ENCODE measurements at places on chromosomes 12 and 14. TPM values are rescaled to one million over a fixed set of nuclear protein-coding genes. Genes with fewer than 3 reads are reported as not detected.

DNA sequence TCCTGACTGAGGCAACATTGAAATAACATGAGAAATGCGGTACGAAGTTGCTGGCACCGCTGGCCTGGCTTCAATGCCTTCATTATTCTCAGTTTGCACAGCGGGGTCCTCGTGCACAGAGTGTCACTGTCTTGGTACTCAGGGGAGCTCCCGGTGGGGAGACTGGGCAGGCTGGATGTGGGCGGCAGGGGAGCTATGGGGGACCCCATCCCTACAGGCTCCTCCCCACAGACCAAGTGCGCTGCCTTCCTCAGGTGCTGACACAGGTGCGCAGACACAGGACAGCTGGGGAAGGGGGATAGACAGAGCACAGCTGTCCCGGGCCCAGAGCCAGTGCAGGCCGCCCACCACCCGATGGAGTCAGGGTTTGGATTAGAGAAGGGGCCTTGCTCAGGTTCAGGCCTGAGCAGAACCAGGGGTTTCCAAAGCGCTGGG is 270.1 kb downstream of the ADGRD1 start:
- no peak for DNase-seq

DNA sequence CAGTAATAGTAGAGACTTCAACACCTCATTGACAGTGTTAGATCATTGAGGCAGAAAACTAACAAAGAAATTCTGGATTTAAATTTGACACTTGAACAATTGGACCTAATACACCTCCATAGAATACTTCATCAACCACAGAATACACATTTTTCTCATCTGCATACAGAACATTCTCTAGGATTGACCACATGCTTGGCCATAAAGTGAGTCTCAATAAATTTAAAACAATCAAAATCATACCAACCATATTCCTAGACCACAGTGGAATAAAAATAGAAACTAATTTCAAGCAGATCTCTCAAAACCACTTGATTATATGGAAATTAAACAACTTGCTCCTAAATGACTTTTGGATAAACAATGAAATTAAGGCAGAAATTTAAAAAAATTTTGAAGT is 82.3 kb downstream of the SLC38A4 start:
- no peak for DNase-seq

GRCh38 chr12:62701492-62701891 is 233.5 kb downstream of the PPM1H start:
- DNase-seq: no peak

SLC10A1 gene
- total RNA-seq: not detected

DNA sequence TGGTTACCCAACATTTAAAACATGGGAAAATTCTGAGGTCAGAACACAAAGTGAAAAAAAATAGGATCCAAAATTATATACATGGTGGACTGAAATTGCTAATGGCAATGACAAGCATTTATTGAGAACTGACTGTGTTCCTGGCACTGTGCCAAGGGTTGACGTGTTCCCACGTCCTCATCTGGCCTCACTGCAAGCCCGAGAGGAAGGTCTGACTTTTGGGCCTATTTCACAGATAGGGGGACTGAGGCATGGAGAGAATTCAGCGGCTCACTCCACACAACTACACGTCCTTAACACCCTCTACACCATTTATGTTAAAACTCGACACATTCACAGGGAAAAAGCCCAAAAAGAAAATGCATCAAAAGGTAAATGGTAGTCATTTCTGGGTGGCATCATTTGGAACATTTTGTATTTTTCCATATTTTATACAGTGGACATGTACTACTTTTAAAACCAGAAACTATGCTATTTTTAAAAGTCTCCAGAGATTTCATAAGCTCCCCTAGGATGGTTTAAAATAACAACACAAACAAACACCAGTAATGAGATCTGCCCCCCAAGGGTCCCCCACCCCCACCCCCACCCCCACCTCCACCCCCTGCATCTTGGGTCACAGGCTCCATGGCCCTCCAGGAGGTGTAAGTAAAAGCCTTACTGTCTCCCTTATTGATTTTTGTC is 27.7 kb downstream of the CLMN start:
- peak; percentile 61 for DNase-seq

GRCh38 chr14:61555056-61555838 is 140.1 kb upstream of the HIF1A start:
- peak; percentile 83 for DNase-seq

- DNase-seq: no peak
Measured at GRCh38 chr12:124404162-124404784, 109.4 kb downstream of the RFLNA start.

GRCh38 chr12:127642208-127642607 is 624.8 kb upstream of the TMEM132C start:
- no peak for DNase-seq

DNA sequence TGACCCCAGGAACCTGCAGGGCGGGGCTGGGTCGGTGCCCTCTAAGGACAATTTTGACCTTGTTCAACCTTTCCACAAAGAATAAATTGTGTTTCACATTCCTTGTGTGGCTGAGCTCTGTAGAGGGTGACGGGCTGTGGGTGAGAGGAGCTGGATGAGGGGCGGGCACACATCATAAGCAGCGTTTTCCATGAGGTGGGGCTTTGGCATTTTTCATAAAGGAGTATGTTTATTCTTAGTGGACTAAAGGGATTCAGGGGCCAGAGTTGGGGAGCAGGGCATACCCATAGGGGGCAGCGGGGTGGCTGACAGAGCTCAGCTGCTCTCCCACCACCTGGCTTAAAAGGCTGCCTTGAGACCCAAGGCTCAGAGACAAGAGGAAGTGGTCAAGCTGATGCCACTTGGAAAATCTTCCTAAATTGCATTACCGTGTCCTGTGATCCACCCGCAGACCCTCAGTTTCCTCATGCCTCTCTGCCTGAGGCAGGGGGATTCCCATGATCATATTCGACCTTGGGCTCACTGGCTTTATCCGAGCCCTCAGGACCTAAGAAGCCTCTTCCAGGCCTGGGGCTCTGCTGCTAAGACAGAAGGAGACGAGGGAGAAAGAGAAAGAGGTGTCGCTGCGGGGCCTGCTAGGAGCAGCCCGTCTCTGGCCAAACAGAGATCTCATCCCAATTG is 11.4 kb downstream of the MMP14 start:
- DNase-seq: peak; percentile 84

DNA sequence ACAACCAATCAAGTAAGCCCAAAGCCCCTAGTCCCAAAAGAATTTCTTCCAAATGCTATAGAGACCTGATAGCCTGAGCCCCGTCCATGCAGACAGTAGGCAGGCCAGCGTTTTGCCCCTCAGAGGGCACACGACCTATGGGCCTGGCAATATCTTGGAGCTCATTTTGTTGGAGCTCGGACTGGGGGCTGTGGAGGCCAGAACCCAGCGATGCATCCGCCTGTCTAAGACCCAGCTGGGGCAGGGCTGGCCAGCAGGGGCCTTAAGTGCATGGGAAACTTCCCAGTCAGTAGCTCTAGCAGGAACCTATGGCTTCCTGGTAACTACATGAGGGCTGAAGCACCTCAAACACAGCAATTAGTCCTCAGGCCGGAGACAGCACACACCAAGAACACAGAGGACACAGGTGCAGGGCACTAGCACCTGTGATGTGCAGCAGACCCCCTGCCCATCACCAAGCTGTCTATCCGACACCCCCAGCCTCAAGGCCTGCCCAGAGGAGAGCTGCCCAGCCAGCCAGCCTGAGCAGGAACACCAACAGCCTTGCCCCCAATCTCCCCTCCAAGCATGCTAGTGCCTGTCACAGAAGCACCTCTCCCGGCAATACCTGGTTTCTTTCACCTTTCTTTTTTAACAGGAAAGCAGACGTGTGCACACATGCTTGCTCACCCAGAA is 50.8 kb downstream of the ARL6IP4 start:
- DNase-seq: no peak

DNA sequence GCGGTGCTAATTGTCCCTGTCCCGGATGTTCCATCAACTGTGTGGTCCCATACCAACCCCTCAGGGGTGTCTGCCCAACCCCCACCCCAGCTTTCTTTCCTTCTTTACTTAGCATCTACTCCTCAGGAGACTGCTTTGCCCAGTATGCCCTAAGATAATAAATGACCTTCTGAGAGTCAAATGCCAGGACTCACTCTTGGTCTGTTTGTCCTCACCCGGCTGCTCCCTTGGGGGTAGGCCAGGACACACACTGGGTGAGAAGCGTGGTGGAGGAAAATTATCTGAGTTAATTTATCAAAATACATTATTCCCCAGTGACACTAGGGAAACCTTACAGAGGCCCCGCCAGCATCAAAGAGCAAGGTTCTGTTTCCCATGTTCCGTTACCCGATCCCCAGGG is 457.0 kb downstream of the RGS6 start:
- DNase-seq: no peak

- DNase-seq: no peak
Measured at GRCh38 chr12:105359856-105360255, 29.4 kb downstream of the C12orf75 start.

SDR9C7 gene
- total RNA-seq: not detected

OTOGL gene
- 0.20 TPM for total RNA-seq

MED13L gene
- total RNA-seq: 29.7 TPM

KRT8 gene
- 3.5 TPM for total RNA-seq

GRCh38 chr14:23174296-23175184 is 8.9 kb downstream of the SLC7A8 start:
- no peak for DNase-seq

DNA sequence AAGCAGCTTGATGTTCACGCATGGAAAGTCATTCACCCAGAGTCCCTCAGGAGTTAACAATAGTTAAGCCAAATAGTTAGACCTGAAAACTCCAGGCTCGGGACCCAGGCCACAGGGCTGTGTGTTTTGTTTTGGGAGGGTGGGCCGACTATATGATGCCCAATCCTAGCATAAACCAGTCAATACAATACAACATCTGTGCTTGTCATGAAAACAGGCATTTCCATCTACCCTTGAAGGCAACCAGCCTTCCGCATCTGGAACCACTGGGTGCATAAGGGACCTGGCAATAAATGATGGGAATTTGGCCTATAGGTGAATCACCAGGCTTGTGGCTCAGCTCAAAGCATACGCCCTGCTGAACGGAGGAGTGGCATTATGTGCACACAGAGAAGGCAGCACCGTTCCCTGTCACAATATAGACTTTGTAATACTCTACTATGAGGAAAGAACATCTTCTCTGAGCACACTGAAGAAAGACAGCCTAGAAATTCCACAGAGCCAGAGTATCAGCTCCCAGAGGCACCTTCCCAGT is 91.0 kb upstream of the FOXN3 start:
- DNase-seq: no peak

ZBTB42 gene
- 0.88 TPM for total RNA-seq

DNA sequence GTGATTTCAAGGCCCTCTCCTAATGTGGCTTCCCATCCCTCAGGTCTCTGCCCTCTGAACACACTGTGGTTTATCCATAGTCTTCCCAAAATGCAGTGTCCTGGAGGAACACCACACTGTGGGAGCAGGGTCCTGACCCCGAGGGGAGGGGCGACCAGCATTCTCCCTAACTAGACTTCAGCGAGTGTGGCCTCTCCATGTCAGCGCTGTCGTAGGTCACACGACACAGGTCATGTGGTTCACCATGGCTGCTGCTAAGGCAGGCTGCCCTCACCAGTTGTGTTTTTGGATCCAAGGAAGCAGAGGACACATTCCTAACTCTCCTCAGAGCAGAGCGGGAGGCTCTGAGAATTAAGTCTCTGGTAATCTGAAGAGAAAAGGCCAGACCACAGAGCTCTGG is 50.5 kb downstream of the SSH1 start:
- no peak for DNase-seq

TAS2R30 gene
- total RNA-seq: 0.98 TPM

GRCh38 chr12:48175613-48176416 is 7.6 kb upstream of the CCDC184 start:
- no peak for DNase-seq

GRCh38 chr14:93688820-93689219 is 99.5 kb downstream of the PRIMA1 start:
- DNase-seq: no peak

KIF5A gene
- total RNA-seq: 1.9 TPM

GRCh38 chr12:108966378-108967151 is 54.3 kb downstream of the SVOP start:
- DNase-seq: no peak

DNA sequence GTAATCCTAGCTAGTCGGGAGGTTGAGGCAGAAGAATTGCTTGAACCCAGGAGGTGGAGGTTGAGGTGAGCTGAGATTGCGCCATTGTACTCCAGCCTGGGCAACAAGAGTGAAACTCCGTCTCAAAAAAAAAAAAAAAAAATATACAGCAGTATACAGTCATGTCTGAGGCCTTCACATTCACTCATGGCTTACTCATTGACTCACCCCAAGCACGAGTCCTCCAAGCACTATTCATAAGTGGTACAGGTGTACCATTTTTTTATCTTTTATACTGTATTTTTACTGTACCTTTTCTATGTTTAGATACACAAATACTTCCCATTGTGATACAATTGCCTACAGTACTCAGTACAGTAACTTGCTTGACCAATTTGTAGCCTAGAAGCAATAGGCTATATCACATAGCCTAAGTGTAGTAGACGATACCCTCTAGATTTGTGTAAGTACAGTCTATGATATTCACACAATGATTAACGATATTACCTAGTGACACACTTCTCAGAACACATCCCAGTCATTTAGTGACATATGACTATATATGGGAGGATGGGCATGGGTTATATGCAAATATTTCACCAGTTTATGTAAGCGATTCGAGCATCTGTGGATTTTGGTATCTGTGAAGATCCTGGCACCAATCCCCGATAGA is 12.2 kb downstream of the LLPH start:
- no peak for DNase-seq

GPR162 gene
- 1.8 TPM for total RNA-seq

KCNC2 gene
- total RNA-seq: not detected

ACTR6 gene
- total RNA-seq: 24.7 TPM

DPF3 gene
- total RNA-seq: 6.5 TPM

- DNase-seq: no peak
Measured at GRCh38 chr12:19148860-19149259, 19.3 kb downstream of the PLEKHA5 start.

DNA sequence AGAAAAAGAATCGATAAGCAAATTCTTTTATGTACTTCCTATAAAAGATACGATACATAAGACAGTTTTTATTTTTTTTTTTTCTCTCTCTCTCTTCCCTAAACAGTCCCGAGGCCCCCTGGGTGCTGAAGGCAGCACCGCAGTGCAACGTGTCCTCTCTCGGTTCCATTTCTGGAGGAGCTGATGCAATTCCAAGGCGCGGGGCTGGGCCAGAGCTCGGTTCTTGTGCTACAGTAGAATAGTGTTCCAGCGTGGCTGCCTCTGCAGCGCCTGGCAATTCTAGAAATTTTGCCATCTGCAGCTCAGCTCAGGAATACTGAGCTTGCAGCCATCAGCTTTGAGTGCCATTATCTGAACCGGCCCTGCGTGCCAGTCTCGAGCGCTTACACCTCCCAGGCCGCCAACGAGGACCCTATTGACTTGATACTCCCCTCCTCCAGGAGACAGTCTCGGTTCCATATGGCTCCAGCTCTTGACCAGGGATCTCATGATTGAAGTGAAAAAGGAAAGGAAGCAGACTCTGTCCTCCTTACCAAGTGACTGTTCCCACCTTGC is 630 bp downstream of the ALDH1L2 start:
- DNase-seq: peak; percentile 66

PAPOLA gene
- total RNA-seq: 75.5 TPM

DNA sequence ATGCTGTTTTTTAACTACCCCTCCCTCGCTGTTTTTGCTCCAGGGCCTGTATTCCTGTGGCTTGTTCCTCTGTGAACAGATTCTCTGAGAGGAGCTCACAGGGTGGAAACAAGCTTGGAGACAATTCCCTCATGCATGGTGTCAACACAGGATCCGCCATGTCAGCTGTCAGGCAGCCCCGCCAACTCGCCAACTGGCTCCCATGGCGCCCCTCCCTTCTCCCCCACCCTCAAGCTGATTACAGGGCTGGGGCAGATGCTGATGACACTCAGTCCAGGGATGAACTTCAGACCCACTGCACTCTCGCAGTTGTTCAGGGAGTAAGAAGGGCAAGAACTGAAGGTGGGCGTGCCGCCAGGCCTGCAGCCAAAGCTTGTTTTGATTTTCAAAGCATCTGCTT is 229.9 kb downstream of the NTF3 start:
- DNase-seq: no peak

All from RPMI7951 (cell line).